Forelimb muscle (tissue), 1 donor: ENCODE measurements at places on chromosomes 2 and 18. TPM values are rescaled to one million over a fixed set of nuclear protein-coding genes. Genes with fewer than 3 reads are reported as not detected.

GRCh38 chr2:182077448-182078142, 91.9 kb downstream of the PPP1R1C start:
- peak; percentile 46 for DNase-seq

GRCh38 chr2:20707601-20708000, 40.7 kb downstream of the GDF7 start:
- no peak for DNase-seq

DNA sequence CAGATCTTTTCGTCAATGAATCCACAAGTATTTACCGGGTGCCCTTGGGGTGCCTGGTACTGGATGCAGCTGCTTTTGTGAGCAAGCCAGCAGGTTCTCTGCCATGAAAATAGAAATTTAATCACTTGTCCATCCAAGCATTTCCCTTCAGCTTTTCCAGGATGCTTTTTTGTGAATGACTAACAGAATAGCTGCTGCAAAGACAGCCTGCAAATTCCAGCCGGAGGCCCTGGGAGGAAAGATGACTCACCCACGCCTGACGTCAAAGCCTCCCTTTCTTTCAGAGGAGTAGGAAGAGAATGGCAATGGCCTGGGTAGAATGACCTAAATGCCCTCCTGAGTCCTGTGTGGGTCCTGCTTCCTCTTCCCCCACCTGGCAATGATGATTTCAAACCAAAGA, 111.9 kb downstream of the AP1S3 start:
- DNase-seq, result peak; percentile 52

DNA sequence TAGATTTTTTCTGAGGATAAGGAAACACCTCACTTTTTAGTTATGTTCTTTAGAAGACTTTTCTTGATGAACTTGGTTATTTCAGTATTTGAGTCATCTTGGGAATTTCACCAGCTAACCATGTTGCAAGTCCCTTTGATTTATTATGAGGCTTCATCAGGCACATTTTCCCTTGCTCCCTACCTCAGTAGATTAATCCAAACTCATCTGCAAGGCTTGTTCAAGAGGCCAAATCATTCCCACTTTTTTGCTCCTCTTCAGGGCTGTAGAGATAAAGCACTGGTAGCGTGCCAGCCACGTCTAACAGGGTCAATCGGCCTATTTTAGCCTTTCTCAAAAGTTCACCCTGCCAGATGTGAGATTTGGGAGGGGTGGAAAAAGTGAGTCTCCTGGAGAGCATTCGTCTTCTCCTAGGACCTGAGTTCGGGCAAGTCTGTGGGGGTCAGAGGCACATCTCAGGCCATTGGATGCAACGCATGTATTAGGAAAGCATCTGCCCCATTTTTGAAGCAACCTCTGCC, 120.3 kb downstream of the RDH14 start:
- DNase-seq, result no peak

DNA sequence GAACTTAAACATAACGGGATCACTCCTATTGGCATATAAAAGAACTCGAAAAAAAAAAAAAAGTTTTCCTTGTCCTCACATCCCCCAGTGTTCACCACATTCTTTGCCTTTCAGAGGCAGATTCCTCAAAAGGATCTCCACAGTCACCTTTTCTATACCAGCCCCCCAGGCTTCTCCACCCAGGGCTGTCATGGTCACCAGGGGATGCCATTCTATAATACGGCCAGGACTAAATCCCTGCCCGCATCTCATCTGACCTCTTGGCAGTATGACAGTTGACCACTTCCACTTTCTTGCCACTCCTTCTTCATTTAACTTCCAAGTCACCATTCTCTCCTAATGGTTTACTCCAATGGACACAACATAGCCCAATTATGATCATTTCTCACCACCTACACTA, 29.3 kb downstream of the SOS1 start:
- DNase-seq, result no peak

GRCh38 chr18:21759836-21760235, 19.2 kb downstream of the MIB1 start:
- DNase-seq, result no peak

GRCh38 chr2:240974771-240975572, 23.4 kb upstream of the SNED1 start:
- DNase-seq, result no peak

- no peak for DNase-seq
Measured at GRCh38 chr2:136233298-136233697, 115.3 kb upstream of the CXCR4 start.

DNA sequence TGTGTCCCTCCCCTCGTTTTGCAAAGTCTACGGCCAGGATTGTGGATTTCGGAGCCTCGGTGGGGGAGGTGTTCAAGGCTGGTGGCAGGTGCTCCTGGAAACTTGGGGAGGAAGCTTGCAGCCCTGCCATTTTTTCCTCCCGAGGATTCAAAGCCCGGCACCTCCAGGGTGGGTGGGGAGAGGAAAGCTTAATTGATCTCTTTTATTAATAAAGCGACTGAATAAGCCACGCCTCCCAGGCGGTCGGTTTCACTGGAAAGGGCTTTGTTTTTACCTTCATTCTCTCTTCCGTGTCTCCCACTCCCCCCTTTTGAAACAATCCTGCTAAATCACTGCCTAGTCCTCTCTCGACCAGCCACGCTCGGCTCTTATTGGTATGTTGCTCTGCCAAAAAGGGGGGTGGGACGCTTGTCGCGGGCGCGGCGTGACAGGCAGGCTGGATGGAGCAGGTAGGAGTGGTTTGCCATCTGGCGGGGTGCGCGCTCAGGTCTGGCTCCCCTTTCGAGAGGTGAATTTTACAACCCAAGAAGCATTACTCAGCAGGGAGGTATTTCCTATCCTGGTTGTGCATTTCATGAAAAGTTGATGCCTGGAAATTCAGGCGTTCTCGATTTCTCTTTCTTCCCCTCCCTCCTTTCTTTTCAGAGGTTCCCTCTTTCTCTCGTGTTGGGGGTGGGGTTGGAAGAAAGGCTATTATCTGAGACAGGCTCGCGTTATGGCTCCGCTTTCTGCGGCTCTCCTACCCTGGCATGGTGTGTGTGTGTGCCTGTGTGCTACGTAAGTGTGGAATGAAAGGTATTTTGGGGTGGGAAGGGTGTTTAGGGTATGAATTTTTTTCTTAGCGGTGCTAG, 1.4 kb downstream of the NEDD4L start:
- DNase-seq, result no peak

- DNase-seq, result no peak
Measured at GRCh38 chr2:227865291-227865690, 6.1 kb upstream of the DAW1 start.

- no peak for DNase-seq
Measured at GRCh38 chr18:11518788-11519685, 90.4 kb upstream of the SLC35G4 start.

DNA sequence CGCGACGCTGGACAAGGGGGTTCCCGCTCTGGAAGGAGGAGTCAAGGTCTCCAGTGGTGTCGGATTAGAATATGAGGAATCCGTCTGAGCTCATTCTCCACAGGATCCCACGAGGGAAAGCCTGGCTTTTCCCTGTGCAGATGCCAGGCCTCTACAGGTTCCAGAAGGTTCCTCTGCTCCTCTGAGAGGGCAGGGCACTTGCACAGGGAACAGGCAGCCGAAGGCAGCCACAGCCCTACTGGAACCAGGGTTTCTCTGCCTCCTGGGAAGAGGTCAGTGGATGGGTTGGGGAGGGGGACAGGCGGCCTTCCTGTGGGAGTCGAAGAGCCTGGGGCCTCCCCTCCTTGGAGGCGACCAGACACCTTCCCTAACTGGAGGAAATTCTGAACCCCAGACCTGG, 1.7 kb upstream of the AQP12A start:
- no peak for DNase-seq

GRCh38 chr2:74554820-74555531, 456 bp downstream of the DOK1 start:
- no peak for DNase-seq

EPAS1 gene
- 29.6 TPM for polyA plus RNA-seq

CYP1B1 gene
- 1.7 TPM for polyA plus RNA-seq

G6PC2 gene
- polyA plus RNA-seq, result not detected

FAM117B gene
- polyA plus RNA-seq, result 3.0 TPM

C1GALT1C1L gene
- polyA plus RNA-seq, result 1.0 TPM

SLC4A3 gene
- 6.9 TPM for polyA plus RNA-seq
